ENCODE measurements at places on chromosomes 6 and 20.
A peak's percentile ranks its signal among the peaks of the same experiment; 100 is the strongest.

- DNase-seq: no peak
Measured at GRCh38 chr20:53276143-53276542, 304.0 kb downstream of the TSHZ2 start.

DNA sequence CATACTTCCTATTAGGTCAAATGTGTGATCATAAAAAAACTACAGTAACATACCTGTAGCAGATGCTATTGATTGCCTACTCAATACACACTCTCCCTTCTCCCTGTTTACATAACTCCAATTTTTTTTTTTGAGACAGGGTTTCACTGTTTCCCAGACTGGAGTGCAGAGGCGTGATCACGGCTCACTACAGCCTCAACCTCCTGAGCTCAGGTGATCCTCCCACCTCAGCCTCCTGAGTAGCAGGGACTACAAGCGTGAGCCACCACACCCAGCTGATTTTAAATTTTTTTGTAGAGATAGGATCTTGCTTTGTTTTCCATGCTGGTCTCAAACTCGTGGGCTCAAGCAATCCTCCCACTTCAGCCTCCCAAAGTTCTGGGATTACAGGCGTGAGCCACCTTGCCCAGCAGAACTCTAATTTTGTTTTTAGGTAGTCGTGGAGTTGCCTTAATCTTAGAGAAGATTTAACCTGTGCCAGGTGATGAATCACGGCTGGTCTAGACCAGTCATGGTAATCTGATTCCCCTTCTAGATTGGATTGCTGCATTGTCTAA, 14.0 kb upstream of the KIF3B start:
- DNase-seq: no peak

DNA sequence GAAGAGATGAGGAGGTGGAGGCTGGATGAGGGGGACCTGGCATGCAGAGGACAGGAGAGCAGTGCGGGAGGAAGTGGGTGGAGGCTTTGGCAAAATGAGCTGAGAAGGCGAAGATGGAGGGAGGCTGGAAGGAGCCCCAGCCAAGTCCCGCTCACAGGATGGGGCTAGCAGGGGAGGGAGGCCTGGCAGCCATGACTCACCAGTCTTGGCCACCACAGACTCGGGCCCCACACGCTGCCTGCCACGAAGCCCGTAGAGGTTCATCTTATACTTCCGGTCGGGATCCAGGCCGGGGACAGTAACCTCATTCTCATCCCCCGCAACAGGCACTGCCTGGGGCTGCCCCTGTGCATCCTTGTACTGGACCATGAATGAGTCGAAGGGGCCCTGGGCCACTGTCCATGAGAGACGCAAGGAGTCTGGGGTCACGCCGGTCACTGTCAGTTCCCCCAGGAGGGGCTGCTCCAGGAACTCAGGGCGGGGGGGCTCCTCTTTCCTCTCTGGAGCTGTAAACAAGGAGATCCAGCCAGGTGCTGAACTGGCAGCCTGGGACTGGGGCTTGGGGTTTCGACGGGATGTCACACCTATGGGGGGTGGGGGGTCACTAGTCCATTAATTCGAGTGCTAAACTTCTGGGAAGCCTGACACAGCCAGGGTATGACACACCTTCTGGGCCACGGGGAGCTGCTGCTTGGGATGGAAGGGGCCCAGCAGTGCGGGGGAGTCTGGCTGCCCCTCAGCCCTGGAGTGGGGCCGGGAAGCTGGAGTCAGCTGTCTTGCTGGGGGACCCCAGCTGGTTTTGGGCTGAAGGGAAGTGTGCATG, 27.8 kb downstream of the TNXB start:
- DNase-seq: no peak

- DNase-seq: no peak
Measured at GRCh38 chr6:116390581-116390980, 19.8 kb downstream of the DSE start.

- no peak for DNase-seq
Measured at GRCh38 chr6:95574811-95575210, 2.5 kb upstream of the MANEA start.

GRCh38 chr6:99151634-99152346, 197.7 kb downstream of the FAXC start:
- DNase-seq: no peak

GRCh38 chr6:134035823-134036296, 16.6 kb downstream of the SLC2A12 start:
- no peak for DNase-seq

- DNase-seq: no peak
Measured at GRCh38 chr6:169296170-169296569, 42.5 kb upstream of the THBS2 start.

- no peak for DNase-seq
Measured at GRCh38 chr20:20497242-20497978, 129.5 kb downstream of the INSM1 start.

DNA sequence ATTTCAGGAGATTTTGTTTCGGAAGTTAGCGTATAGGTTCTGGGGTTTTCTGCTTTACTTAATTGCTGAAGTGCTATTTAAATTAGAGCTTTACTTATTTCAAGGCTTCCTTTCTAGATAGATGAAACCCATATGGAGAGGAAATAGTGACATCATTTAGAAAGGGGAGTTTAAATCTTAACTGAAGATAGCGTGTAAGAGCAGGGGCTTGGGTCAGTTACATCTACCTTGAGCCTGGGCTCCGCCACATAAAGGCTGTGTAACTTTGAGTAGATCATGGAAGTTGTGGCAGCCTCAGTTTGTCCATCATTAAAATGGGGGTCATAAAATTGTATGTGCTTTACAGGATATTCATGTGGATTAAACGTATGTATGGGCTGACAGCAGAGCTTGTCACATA, 4.7 kb downstream of the CDS2 start:
- DNase-seq: no peak

- DNase-seq: no peak
Measured at GRCh38 chr6:43703512-43704429, 16.2 kb upstream of the MRPS18A start.

DNA sequence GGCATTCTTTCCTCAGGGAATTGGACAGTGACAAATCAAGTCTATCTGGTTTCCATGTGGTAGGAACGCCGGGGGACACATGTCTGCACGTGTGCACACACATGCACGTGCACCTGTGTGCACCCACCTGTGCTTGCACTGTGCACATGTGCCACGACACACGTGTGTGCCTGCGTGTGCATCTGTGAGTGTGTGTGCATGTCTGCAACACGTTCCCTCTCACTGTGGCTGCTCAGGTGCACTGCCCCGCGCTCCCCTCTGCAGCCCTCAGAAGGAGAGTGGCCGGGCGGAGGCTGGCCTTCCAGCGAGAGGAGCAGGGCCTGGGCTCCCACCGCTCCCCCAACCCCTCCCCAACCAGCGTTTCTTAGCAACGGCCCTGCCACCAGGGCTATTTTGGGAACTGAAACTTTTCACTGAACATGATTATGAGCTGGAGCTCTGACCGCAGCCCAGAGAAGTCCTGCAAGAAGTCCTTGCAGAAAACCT, 147.8 kb downstream of the PHACTR3 start:
- DNase-seq: no peak

GRCh38 chr6:11143394-11144371, 32.2 kb upstream of the ERVFRD-1 start:
- DNase-seq: no peak

DNA sequence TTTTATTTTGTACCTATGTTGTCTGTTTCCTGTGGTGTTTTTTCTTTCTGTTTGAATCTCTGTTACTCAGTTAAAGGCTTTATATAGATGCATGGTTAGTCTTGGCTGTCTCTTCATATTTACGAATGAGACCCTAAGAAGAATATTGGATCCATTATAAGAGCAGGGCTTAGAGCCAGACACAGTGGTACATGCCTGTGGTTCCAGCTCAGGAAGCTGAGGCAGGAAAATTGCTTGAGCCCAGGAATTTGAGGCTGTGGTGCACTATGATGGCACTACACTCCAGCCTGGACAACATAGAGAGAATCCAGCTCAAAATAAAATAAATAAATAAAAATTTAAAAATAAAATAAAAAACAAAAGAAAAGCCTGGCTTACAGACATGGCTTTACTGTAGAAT, 211.1 kb downstream of the SOD2 start:
- no peak for DNase-seq

GRCh38 chr6:70998148-70998547, 41.3 kb upstream of the B3GAT2 start:
- no peak for DNase-seq

DNA sequence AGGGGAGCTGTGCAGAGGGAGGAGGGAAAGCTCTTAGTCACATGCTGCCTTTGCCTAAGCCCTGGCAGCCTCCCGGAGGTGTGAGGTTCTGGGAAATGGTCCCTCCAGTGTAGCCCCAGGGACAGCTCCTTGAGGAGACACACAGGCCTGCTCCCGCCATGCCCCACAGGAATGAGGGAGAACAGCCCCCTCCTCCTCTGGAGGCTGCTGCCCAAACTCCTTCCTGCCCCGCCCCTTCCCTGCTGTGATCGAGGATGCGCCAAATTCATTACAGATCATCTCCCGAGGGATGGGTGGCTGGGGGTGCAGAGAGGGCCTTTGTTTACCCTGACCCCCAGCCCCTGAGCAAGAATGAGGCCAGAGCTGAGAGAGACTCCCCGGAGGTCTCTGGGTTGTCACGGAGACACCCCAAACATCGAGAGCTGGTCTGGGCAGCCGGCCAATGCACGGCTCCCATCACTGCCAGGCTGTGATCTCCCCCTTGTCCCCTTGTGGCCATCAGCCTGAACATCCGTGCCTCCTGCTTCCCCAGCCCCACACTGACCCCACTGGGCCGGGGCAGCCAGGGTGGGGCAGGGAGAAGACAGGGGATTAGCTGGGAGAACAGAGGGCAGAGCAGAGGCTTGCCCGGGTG, 8.4 kb downstream of the CYP21A2 start:
- DNase-seq: no peak

- no peak for DNase-seq
Measured at GRCh38 chr6:42095776-42096541, 45.6 kb downstream of the TAF8 start.

GRCh38 chr6:123380257-123380656, 256.5 kb downstream of the TRDN start:
- DNase-seq: no peak

GRCh38 chr20:44247131-44247571, at the start of gene GDAP1L1:
Gene GDAP1L1, plus strand, starts transcription at chr20:44247308. Its CDS starts 27 bp downstream, at chr20:44247335.
- DNase-seq: no peak

GRCh38 chr6:111070105-111071005, 16.9 kb upstream of the SLC16A10 start:
- no peak for DNase-seq

DNA sequence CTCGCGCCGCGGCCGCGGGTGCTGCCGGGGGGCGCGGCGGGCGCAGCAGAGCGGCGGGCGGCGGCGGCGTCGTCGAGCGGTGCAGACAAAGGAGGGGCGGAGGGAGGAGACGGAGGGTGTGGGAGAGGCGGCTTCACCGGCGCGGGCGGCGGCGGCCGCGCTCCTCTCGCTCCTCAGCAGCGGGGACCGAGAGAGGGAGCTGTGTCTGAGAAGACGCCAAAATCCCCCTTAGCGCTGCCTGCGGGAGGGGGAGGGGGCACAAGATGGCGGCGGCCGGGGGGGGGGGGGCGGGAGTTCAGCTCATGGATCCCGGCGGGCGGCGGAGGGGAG, 296 bp downstream of the ADNP start:
- no peak for DNase-seq

- peak; percentile 36 for DNase-seq
Measured at GRCh38 chr6:43075670-43076463, at the start of gene PTK7. Gene PTK7, plus strand, starts transcription at chr6:43076314. Its CDS starts 175 bp downstream, at chr6:43076489.

DNA sequence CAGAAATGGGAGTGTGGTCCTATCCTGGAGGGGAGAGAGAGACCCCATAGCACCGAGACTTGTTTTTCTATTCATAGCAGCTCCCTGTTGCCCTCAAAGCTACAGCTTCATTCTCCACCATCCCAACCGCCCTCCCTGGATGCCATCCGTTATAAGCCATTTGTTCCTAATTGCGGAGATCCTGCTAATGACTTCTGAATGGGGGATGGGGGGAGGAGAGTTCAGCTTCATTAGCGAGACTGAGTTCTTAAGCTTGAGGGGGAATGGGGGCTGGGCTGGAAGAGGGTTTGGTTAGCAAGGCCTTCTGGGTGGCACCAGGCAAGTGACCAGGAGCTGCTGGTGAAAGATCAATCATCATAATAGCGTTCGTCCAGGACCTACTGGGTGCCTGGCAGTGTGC, 27.1 kb downstream of the FOXP4 start:
- no peak for DNase-seq

DNA sequence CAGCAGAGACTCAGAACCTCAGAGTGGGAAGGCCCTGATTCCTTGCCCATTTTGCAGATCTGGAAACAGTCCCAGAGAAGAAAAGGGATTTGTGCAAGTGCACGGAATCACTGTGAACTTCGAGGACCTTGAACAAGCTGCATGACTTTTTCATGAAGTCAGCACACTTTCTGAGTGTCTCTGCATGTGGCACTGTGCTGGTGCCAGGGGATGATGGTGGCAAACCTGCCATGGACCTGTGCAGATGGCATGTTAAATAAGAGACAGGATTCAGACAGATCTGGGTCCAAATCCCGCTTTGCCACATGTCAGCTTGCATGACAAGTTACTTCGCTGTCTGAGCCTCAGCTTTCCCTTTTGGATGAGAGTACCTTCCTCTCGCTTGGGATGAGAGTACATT, 26.8 kb downstream of the ZNF831 start:
- DNase-seq: no peak

- no peak for DNase-seq
Measured at GRCh38 chr6:139927236-139927635, 552.8 kb upstream of the CITED2 start.

DNA sequence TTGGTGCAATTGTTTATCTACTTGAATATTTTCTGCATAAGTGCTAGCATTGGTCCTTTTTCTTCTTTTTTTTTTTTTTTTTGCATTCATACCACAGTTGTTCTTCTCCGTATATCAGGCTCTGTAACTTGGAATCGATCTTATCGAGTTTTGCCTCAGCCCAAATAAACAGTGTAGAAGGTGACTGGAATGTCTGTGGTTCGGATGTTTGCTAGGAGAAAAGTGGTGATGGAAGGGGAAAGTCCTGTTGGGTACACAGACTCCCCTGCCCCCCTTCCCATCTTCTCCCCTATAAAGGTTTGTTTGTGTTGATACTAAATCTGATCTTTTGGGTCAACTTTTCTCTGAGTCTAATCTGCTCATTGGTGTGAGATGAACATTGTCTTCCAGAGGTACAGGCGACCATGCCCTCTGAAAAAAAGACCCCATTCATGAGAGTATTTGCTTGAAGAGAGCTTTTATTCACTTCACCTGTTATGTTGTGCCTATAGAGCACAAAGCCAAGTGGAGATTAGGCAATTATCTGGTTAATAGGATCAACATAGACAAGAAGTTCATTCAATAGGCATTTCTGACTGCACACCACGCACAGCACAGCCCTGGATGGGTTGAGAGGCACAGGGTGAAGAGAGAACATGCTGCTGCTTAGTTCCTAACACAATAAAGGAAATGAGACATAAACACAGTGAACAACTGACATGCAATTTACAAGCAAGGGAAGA, 620.0 kb downstream of the PKHD1 start:
- DNase-seq: no peak
